IMR-90 (cell line): ENCODE measurements at places on chromosomes 3 and 15.

DNA sequence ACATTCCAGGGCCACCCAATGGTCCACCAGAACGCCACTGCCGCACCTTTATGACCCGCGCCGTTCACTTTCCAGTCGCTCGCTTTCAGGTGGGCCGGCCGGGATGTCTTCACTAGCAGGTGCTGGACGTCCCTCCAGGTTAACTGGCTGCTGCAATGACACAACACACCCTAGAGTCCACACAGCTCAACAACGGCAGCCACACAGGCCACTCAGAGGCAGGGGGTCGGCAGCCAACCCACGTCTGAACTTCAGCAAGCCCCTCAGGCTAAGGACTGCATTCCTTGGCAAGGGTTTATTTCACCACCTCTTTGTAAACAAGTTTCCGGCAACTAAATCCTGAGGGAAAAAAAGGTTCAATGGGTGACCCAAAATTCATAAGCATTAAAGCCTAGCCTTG is 89.2 kb upstream of the SNRPA1 start:
- no peak overlapping the region for H3K4me3 ChIP-seq
- H3K27me3 ChIP-seq = peaks cover 25% of the 10 kb centered on the region
- no peak overlapping the region for H3K27ac ChIP-seq
- no peak for DNase-seq
- no peaks in the 10 kb centered on the region for H3K36me3 ChIP-seq
- H3K4me1 ChIP-seq = no peaks in the 10 kb centered on the region

DNA sequence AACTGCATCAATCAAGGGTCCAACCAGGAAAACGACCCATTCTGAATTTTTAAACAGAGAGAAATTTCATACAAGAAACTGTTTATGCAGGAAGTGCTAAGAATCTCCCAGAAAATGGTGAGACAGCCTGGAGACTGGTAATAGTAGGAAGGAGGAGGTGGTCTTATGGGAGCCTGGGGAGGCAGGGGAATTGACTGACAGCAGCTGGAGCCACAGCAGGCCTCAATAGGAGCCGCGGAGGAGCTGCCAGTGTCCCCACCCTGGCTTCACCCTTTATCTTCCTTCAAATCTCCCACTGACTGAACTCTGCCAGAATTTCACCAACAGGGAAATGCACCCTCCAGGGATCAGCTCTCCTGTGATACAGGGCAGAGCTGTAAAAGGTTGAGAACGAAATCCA is 7.5 kb upstream of the C3orf80 start:
- DNase-seq = no peak
- H3K27me3 ChIP-seq = peaks cover 38% of the 10 kb centered on the region
- H3K4me1 ChIP-seq = no peaks in the 10 kb centered on the region
- H3K4me3 ChIP-seq = no peak overlapping the region
- H3K27ac ChIP-seq = no peak overlapping the region
- no peaks in the 10 kb centered on the region for H3K36me3 ChIP-seq

- no peak overlapping the region for H3K4me3 ChIP-seq
- DNase-seq = no peak
- H3K4me1 ChIP-seq = no peaks in the 10 kb centered on the region
- no peaks in the 10 kb centered on the region for H3K36me3 ChIP-seq
- no peak overlapping the region for H3K27ac ChIP-seq
Measured at GRCh38 chr3:24476871-24477656, 17.6 kb downstream of the THRB start.

DNA sequence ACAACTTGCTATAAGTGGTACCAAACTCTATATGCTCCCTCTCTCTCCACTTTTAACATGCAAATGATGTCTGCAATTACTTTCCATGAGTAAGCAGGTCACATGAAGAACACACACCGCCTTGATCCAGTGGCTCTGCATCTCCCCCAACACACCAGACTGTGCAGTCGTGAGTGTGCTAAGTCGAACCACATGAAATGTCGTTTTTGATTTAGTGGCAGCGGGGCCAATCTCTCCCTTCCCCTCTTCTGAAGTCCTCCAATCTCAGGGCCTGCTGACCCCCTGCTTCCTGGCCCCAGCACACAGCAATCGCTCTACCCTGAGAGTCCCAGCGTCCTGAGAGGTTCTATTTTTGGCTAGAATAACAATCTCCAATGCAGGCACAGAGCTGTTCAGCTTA is 312.5 kb downstream of the SHQ1 start:
- no peaks in the 10 kb centered on the region for H3K36me3 ChIP-seq
- H3K4me1 ChIP-seq = no peaks in the 10 kb centered on the region
- no peak overlapping the region for H3K4me3 ChIP-seq
- no peak for DNase-seq
- H3K27ac ChIP-seq = no peak overlapping the region

- no peak overlapping the region for H3K27ac ChIP-seq
- H3K36me3 ChIP-seq = no peaks in the 10 kb centered on the region
- H3K4me1 ChIP-seq = no peaks in the 10 kb centered on the region
Measured at GRCh38 chr3:77040926-77041722, 1.2 kb downstream of the ROBO2 start.

DNA sequence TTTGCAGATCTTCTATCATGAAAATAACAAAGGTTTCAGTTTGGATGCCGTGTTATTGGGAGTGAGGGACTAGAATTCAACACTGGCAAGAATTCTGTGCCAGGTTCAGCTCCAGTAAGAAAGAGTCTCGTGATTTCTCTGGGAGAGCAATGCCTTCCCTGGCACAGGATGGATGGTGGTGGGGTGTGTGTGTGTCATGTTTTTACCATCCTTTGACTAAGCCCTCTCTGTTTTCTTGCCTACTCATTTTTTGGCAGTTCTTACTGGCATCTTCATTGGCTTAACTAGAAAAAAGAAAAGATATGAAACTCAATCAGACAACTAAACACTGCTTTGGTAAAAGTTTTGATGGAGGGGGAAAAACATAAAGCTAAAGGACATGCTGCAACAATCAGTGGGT is 86.6 kb downstream of the FMN1 start:
- no peaks in the 10 kb centered on the region for H3K27me3 ChIP-seq
- H3K4me3 ChIP-seq = no peak overlapping the region
- H3K27ac ChIP-seq = peak overlapping the region; percentile 70

DNA sequence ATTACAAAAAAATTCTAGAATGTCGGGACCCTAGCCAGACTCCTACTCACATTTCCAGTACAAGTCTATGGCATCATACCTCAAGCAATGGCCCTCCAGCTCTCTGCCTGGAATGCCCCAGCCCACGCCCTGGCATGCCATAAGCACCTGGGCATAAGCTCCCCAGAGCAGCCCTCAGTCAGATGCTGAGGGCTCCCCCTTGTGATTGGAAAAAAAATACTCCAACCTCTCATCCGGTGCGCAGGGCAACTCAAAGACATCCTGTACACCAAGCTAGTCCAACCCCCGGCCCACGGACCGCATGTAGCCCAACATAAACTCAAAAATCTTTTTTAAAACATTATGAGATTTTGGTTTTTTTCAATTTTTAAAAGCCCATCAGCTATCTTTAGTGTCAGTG is 115.4 kb downstream of the NEK10 start:
- no peak overlapping the region for H3K27ac ChIP-seq
- no peak overlapping the region for H3K4me3 ChIP-seq
- H3K36me3 ChIP-seq = no peaks in the 10 kb centered on the region

DNA sequence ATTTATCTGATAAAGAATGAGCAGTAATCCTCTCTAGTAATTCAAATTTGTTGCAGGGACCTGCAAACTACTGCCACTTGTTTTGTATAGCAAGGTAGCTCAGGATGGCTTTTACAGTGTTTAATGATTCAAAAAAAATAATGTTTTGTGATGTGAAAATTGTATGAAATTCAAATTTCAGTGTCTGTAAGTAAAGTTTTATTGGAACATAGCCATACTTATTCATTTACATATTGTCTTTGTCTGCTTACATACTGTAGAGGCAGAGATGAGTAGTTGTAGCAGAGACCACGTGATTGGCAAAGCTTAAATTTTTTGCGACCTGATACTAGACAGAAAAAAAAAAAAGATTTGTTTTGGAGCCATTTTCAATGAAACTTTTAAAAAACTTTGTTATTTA is 6.5 kb upstream of the UTS2B start:
- no peak overlapping the region for H3K27ac ChIP-seq
- H3K4me1 ChIP-seq = peaks cover 8% of the 10 kb centered on the region
- no peak overlapping the region for H3K4me3 ChIP-seq
- H3K27me3 ChIP-seq = no peaks in the 10 kb centered on the region
- no peaks in the 10 kb centered on the region for H3K36me3 ChIP-seq
- no peak for DNase-seq

DNA sequence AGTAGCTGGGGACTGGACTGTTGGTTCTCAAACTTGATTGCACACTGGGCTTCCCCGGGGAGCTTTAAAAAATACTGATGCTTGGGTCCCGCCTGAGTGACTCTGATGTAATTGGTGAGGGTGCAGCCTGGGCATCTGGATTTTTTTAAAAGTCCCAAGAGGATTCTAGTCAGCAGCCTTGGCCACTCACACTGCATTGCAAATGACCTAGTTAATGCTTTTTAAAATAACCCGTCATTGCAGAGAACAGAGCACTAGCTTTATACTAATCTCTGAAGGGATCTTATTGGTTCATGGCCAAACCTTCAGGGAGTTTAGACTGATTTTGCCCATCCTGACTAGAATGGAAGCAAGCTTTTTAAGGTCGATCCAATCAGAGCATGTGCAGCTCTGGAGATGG is 310.6 kb upstream of the PROK2 start:
- H3K4me3 ChIP-seq = no peak overlapping the region
- H3K27me3 ChIP-seq = peaks cover 50% of the 10 kb centered on the region

GRCh38 chr3:20141851-20142250 is 44.2 kb downstream of the SGO1 start:
- H3K4me3 ChIP-seq = no peak overlapping the region
- H3K27me3 ChIP-seq = no peaks in the 10 kb centered on the region
- no peaks in the 10 kb centered on the region for H3K36me3 ChIP-seq
- DNase-seq = no peak

- no peaks in the 10 kb centered on the region for H3K27me3 ChIP-seq
- H3K4me3 ChIP-seq = no peak overlapping the region
- no peak overlapping the region for H3K27ac ChIP-seq
- H3K36me3 ChIP-seq = no peaks in the 10 kb centered on the region
- peaks cover 6% of the 10 kb centered on the region; the same call in 1 of the 2 replicates for H3K4me1 ChIP-seq
Measured at GRCh38 chr3:25582242-25582641, 82.5 kb downstream of the TOP2B start.

GRCh38 chr3:44654039-44654438 is 5.5 kb downstream of the ZNF35 start:
- H3K27ac ChIP-seq = no peak overlapping the region
- H3K36me3 ChIP-seq = peaks cover 60% of the 10 kb centered on the region
- H3K27me3 ChIP-seq = no peaks in the 10 kb centered on the region
- DNase-seq = no peak
- no peaks in the 10 kb centered on the region; the same call in 1 of the 2 replicates for H3K4me1 ChIP-seq
- no peak overlapping the region for H3K4me3 ChIP-seq

GRCh38 chr3:4531478-4532025 is 38.4 kb downstream of the ITPR1 start:
- no peak overlapping the region for H3K27ac ChIP-seq
- DNase-seq = peak; percentile 1
- H3K27me3 ChIP-seq = no peaks in the 10 kb centered on the region; the same call in 1 of the 2 replicates

GRCh38 chr3:129311054-129311902 is 32.6 kb downstream of the HMCES start:
- no peaks in the 10 kb centered on the region for H3K27me3 ChIP-seq
- H3K4me3 ChIP-seq = no peak overlapping the region
- 0 out of 2 replicates have a peak, but pooled peaks cover 3% of the 10 kb centered on the region for H3K4me1 ChIP-seq
- no peak for DNase-seq
- H3K27ac ChIP-seq = no peak overlapping the region

DNA sequence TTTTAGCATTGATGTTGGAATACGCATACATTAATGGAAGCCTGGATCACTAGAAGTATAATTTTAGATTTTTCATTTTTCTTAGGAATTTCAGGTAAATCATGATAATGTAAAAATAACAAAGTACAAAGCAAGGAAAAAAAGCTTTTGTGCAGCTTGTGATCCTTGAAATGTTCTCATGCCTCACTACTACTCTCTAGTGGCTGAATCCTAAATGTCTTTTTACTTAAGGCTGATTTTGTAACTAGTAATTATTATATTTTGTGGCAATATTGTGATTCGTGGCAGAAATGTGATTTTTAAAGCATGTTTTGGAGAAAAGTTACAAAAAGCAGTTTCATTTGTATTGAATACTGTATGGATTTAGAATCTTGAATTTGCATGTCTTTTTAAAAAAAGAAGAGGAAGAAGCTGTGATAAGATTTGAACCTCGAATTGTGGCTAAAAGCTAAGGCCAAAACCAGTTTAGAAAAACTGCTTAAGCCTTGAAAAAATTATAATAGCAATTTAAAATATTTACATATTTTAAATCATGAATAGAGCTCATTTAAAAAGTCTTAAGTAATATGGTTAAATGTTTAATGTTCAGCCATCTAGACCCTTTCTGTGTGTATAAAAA is 39.0 kb downstream of the U2SURP start:
- H3K27ac ChIP-seq = no peak overlapping the region
- peak; percentile 56 for DNase-seq
- no peak overlapping the region for H3K4me3 ChIP-seq

- no peaks in the 10 kb centered on the region for H3K36me3 ChIP-seq
- H3K27me3 ChIP-seq = peaks cover 30% of the 10 kb centered on the region
- no peak overlapping the region for H3K27ac ChIP-seq
- no peaks in the 10 kb centered on the region for H3K4me1 ChIP-seq
- DNase-seq = no peak
- H3K4me3 ChIP-seq = no peak overlapping the region
Measured at GRCh38 chr3:48372377-48372770, 355 bp downstream of the FBXW12 start.

- no peak overlapping the region for H3K4me3 ChIP-seq
- no peaks in the 10 kb centered on the region for H3K27me3 ChIP-seq
- DNase-seq = no peak
- H3K4me1 ChIP-seq = no peaks in the 10 kb centered on the region
Measured at GRCh38 chr15:49023354-49023753, 22.9 kb downstream of the SECISBP2L start.

DNA sequence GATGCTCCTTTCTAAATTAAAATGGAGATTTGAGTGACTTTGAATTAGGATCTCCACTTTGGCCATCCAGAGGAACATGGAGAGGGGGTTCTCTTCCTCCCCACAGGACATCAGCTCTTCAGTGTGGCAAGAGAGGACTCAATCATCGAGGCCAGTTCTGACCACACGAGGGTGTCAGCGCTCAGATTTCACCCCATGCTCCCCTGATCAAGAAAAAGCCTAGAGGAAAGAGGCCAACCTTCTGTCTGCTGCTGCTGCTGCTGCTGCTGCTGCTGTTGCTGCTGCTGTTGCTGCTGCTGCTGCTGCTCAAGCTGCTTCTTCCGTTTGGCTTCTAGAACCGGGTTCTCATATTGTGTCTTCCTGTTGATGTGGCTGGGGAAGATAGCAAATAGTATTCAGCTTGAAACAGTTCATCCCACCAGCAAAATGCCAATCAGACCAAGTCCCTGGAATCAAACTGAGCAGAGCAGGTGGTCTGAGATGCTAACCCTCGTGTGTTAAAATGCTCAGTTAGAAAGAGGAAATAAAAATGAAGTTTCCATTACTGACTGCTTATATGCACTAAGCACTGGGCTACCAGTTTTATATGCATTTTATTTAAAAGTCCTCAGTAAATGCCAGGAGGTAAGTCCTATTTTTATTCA is 599.0 kb downstream of the MAGI1 start:
- no peak overlapping the region for H3K27ac ChIP-seq
- H3K27me3 ChIP-seq = no peaks in the 10 kb centered on the region
- peak; percentile 74 for DNase-seq
- peaks cover 6% of the 10 kb centered on the region for H3K4me1 ChIP-seq
- 0 out of 2 replicates have a peak, but pooled peaks cover 2% of the 10 kb centered on the region for H3K36me3 ChIP-seq

GRCh38 chr15:57415602-57416001 is 39.3 kb downstream of the CGNL1 start:
- H3K36me3 ChIP-seq = no peaks in the 10 kb centered on the region
- H3K4me1 ChIP-seq = no peaks in the 10 kb centered on the region
- H3K27ac ChIP-seq = no peak overlapping the region
- H3K27me3 ChIP-seq = peaks cover 32% of the 10 kb centered on the region
- DNase-seq = no peak
- H3K4me3 ChIP-seq = no peak overlapping the region
